NCI-H524 treated with DMSO at 0.1 percent for 48 hours (cell line): ENCODE measurements at places on chromosomes 6 and 20.

GRCh38 chr6:33211136-33211535, 2.8 kb downstream of the RING1 start:
- no peak for DNase-seq

DNA sequence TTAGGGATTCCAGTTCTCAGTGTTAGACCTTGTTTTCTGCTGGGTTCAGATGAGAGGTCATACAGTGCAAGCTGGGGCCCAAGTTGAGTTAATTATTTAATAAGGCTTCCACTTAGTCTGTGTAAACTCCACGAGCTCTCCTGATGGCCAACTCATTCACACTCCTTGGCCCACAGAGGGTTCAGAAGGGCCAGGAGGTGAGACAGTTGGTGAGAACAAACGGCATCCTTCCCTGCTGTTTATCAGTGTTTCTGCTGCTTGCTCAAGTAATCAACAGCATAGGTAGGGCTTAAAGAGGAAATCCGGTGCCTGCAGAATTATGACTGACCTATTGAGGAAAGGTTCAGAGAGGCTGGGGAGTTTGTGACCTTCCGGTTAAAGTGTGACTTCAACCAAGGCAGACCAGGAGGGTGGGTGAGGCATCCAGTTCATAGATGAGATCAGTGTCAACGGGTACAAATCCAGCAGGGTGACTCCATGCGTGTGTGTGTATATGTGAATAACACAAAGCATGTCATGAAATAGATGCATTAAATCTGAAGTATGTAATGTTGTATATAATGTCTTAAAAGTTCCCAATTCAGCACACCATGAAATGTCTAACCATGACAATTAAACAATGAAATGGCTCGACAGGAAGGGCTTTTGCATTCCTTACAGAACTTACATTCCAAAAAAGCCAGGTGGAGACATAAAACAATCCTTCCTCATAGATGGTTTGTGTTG, 37.4 kb upstream of the BCAS1 start:
- no peak for DNase-seq

DNA sequence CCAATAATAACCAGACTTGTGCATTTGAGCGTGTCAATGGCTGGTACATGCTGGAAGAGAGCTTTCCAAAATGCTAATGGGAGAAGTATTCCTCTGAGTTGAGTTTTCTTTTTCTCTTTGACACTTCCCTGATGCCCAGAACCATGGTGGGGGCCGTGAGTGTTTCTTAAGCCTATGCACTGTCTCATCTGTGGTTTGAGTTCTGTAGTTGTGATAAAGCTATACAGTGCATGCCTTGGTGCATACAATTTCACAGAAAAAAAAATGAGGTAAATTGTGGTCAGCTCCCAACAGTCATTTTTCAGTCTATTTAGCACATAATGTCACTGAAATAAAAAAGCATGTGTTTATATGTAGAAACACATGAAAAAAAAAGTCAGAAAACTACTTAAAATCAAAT, 204.8 kb downstream of the HDGFL1 start:
- DNase-seq: no peak

GRCh38 chr20:34243377-34243776, 2.2 kb downstream of the ASIP start:
- peak; percentile 83 for DNase-seq

GRCh38 chr20:13338097-13338661, 117.1 kb downstream of the ISM1 start:
- DNase-seq: no peak

- no peak for DNase-seq
Measured at GRCh38 chr6:108868647-108869046, 20.4 kb downstream of the ARMC2 start.

- no peak for DNase-seq
Measured at GRCh38 chr20:37911261-37911660, 8.3 kb downstream of the VSTM2L start.

- DNase-seq: no peak
Measured at GRCh38 chr6:73123632-73124329, 101.5 kb downstream of the KHDC1L start.

DNA sequence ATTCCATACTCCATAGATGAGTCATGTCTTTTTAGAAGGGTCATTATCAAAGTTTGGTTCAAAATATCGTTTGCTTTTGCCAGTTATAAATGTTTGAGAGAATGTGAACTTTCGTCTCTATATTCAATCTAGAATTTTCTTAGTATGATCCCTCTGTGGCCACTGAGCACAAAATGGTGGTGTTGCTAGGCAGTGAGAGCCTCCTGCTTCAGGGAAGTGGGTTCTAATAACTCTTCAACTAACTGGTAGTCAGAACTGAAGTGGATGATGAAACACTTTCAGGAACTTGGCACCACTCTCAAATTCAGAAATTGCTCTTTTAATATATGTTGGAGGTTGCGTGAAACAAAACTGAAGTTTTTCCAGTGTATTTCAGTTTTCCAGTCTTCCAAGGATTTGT, 125.0 kb upstream of the DOK5 start:
- DNase-seq: no peak

- DNase-seq: no peak
Measured at GRCh38 chr6:137216106-137216505, 3.1 kb downstream of the IFNGR1 start.

- DNase-seq: no peak
Measured at GRCh38 chr20:23180451-23180921, 94.4 kb upstream of the CD93 start.

DNA sequence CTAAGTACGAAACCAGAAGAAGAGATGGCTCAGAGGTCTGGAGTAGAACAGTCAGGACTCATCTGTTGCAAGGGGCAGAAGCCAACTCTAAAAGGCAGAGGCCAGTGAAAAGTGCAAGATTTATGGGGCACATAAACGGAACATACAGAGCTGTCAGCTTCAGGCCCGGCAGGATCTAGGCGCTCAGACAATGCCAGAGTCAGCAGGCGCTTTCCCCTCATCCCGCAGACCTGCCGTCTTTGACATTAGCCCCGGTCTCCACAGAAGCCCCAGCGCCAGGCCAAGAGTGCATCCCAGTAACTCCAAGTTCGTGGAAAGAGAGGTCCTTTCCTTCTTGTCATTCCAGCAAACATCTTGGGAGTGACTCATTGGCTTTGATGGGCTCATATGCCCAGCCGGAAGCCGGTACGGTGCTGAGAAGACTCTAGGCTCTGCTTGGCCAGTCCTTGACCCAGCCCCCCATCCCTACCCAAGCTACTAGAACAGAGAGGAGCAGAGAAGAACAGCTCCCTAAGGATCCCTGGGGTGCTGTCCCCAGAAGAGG, 260.9 kb downstream of the TAF4 start:
- no peak for DNase-seq

GRCh38 chr6:73088138-73088813, 137.0 kb downstream of the KHDC1L start:
- no peak for DNase-seq

- DNase-seq: no peak
Measured at GRCh38 chr6:157724138-157724820, 98.8 kb upstream of the SNX9 start.
